ENCODE measurements at places on chromosomes 4 and X.

DNA sequence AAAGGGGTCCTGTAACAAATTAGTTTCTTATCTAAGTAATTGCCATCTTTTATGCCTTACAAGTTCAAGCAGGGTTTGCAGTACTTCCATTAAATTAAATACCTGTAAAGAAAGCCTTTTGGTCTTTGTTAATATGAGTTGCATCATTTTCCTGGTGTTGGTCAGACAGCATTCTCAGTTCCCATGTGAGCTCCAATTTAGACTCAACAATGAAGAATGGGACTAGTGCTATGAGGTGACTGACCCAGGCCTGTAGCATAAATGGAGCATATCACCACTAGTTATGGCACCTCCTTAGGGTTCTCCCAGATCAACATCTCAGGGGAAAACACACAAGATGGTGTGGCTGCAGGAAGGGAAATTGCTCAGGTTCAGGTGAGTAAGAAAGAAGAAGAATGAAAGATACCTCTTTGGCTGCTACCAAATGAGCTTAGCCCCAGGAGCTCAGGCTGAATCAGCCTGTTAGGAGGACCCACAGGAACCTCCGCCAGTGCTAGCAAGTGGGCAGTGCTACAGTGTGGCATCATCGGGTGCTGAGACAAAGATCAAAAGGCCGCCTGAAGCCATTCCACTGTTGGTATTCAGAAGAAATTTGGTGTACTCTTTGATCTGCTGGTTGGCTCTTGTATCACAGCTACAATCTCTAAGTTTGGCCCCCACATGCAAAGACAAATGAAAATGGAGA lies 1.8 kb downstream of the TTC29 start:
- no peak for DNase-seq
- H3K4me3 ChIP-seq, result no peak overlapping the region
- no peak overlapping the region for H3K27ac ChIP-seq
- peaks cover 2% of the 10 kb centered on the region for H3K27me3 ChIP-seq

GRCh38 chr4:186203406-186203805 lies 12.0 kb downstream of the CYP4V2 start:
- H3K4me1 ChIP-seq, result no peaks in the 10 kb centered on the region
- H3K4me3 ChIP-seq, result no peak overlapping the region
- H3K27me3 ChIP-seq, result no peaks in the 10 kb centered on the region
- DNase-seq, result no peak
- no peak overlapping the region for H3K27ac ChIP-seq

GRCh38 chr4:2445571-2445970 lies 23.3 kb upstream of the RNF4 start:
- no peaks in the 10 kb centered on the region for H3K27me3 ChIP-seq
- H3K36me3 ChIP-seq, result no peaks in the 10 kb centered on the region
- no peaks in the 10 kb centered on the region for H3K4me1 ChIP-seq
- no peak overlapping the region for H3K27ac ChIP-seq
- no peak overlapping the region for H3K4me3 ChIP-seq

GRCh38 chrX:2703991-2704369 lies 12.9 kb downstream of the CD99 start:
- peaks cover 74% of the 10 kb centered on the region for H3K4me1 ChIP-seq
- DNase-seq, result no peak
- peak overlapping the region; percentile 99 for H3K27ac ChIP-seq

- DNase-seq, result no peak
- H3K4me1 ChIP-seq, result no peaks in the 10 kb centered on the region
- no peak overlapping the region for H3K4me3 ChIP-seq
- no peak overlapping the region for H3K27ac ChIP-seq
These were observed 177.8 kb upstream of the ATP6AP2 start for GRCh38 chrX:40402831-40403533.

DNA sequence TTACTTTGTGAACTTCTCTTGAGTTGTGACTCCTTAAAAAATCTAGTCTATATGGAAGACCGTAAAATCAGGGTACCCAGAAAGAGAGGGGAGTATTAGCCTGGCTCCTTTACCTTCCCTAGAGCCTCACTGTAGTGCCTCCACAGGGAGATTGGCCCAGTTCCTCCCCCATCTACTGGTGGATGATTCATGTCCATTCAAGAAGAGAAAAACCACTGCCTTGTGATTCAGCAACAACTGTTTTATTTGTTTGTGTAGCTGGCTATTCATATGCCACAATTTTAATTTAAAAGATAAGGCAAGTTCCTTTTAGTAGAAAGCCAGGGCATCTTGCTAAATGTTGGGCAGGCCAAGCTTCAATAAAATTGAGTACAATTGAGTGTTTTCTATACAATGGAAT lies 221.8 kb upstream of the KCNIP4 start:
- H3K27ac ChIP-seq, result no peak overlapping the region
- H3K4me3 ChIP-seq, result no peak overlapping the region
- no peak for DNase-seq
- no peaks in the 10 kb centered on the region for H3K36me3 ChIP-seq

DNA sequence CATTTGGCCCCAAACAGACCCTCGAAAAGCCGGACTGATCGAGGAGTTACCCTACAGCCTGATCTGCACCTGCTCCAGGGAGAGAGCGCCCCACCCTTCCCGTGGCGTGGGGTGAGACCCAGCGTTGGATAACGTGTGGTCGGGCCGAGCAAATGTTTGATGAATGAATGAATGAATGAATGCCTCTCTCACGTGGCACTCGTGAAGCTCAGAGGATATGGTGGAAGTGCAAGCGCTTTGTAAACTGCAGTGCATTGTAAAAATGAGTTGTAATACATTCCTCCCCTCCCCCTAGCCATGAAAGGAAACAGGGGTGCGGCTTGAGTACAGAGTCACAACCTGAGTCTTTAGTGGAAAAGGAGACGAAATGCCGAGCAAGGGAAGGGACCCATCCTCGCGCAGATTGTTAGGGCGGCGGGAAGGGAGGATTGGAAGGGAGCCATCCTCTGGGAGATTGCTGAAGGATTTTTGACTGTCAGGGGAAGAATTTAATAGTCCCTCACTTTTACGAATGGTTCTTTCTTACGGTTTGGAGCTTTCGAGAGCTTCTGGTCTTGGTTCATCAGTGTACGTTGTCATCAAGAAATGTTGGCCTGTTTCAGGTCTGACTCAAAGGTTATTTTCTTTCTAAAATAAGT lies 772 bp upstream of the FBXW7 start:
- peaks cover 24% of the 10 kb centered on the region for H3K4me1 ChIP-seq
- H3K27ac ChIP-seq, result peak overlapping the region; percentile 77
- no peak for DNase-seq
- no peaks in the 10 kb centered on the region for H3K27me3 ChIP-seq
- H3K36me3 ChIP-seq, result peaks cover 4% of the 10 kb centered on the region
- H3K4me3 ChIP-seq, result peak overlapping the region; percentile 83

- H3K27ac ChIP-seq, result no peak overlapping the region
- no peaks in the 10 kb centered on the region for H3K27me3 ChIP-seq
- DNase-seq, result no peak
- no peak overlapping the region for H3K4me3 ChIP-seq
- H3K36me3 ChIP-seq, result no peaks in the 10 kb centered on the region
These were observed 171.7 kb upstream of the SLC4A4 start for GRCh38 chr4:71167083-71167482.

GRCh38 chr4:168118116-168118655 lies 25.8 kb downstream of the ANXA10 start:
- H3K4me3 ChIP-seq, result no peak overlapping the region
- H3K27ac ChIP-seq, result no peak overlapping the region
- H3K36me3 ChIP-seq, result no peaks in the 10 kb centered on the region
- peaks cover 14% of the 10 kb centered on the region for H3K4me1 ChIP-seq
- no peak for DNase-seq
- H3K27me3 ChIP-seq, result no peaks in the 10 kb centered on the region

GRCh38 chr4:110087070-110087708 lies 111.2 kb downstream of the ELOVL6 start:
- no peak overlapping the region for H3K4me3 ChIP-seq
- no peaks in the 10 kb centered on the region for H3K27me3 ChIP-seq
- peak overlapping the region; percentile 97 for H3K27ac ChIP-seq
- no peak for DNase-seq

DNA sequence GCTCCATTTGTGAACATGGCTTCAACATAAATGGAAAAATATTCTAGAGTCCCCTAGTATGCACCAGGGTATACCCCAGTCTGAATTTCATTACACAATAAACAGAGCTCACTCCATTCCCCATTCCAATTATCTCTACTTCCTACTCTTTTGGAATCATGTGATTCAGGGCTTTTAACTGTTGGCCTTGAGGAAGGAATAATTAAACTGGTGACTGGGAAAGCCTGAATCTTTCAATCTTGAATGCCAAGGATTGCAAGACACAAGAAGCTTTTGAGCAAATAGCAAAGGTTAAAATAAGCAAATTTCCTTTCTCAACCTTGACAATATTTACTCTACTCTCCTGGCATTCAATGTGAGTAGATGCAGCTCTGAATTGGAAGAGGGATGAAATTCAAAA lies 77.5 kb upstream of the INPP4B start:
- H3K4me3 ChIP-seq, result no peak overlapping the region
- H3K27ac ChIP-seq, result no peak overlapping the region
- DNase-seq, result no peak
- H3K4me1 ChIP-seq, result no peaks in the 10 kb centered on the region

DNA sequence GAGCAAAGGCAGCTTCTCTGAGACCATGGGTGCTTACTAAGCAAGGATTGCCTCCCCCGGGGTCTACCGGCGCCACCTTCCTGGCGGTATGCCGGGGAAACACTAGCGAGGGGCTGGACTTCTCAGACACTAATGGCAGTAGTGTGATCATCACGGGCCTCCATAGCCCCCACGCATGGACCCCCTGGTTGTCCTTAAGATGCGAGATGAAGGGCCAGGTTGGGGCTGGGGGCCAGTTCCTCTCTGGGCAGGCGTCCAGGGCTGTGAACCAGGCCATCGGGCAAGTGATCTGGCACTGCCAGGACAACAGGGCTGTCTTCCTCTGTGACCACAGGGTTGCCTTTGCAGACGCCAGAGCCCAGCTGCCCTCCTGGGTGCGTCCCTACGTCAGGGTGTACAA lies 60.7 kb downstream of the ALPK1 start:
- H3K4me1 ChIP-seq, result no peaks in the 10 kb centered on the region
- H3K36me3 ChIP-seq, result no peaks in the 10 kb centered on the region
- no peak overlapping the region for H3K4me3 ChIP-seq
- H3K27ac ChIP-seq, result no peak overlapping the region

DNA sequence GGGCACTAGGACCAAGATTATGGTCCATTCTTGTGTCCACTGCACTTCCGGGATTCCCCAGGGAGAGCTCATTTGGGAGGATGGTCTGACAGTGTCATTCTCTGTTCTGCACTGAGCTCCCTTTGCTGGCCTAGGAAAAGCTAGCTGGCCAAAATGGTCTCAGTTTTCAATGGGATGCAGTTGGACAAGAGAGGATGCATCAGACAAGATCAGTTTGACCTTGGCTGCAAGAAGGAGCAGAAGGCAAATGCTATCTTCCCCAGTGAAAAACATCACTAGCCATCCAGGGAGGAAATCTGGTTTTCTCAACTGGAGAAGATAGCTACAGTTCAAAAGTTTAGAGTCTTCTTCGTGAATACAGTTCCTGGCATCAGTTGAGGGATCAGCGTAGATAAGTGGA lies 221.1 kb downstream of the PTTG2 start:
- H3K4me1 ChIP-seq, result peaks cover 25% of the 10 kb centered on the region
- no peaks in the 10 kb centered on the region for H3K36me3 ChIP-seq
- no peak overlapping the region for H3K4me3 ChIP-seq
- H3K27ac ChIP-seq, result peak overlapping the region; percentile 66
- DNase-seq, result no peak

DNA sequence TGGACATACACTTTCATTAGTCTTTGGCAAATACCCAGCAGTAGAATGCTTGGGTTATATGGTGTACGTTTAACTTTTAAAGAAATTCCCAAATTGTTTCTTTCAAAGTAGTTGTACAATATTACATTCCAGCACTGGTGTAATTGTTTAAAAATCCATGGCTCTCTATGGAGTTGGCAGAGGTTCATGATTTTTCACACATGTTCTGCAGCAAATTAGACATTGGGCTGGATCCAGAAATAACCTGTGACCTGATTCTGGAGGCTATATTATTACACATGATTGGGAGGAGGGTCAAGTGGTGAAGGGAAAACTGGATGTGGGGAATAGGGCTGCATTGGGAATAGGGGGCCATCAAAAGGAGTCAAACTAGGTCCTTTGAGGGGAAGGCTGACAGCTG lies 41.9 kb downstream of the MAMLD1 start:
- no peak overlapping the region for H3K4me3 ChIP-seq
- no peaks in the 10 kb centered on the region for H3K4me1 ChIP-seq
- H3K36me3 ChIP-seq, result no peaks in the 10 kb centered on the region

GRCh38 chrX:9604111-9604907 lies 139.5 kb downstream of the TBL1X start:
- no peaks in the 10 kb centered on the region for H3K27me3 ChIP-seq
- DNase-seq, result no peak
- no peak overlapping the region for H3K27ac ChIP-seq
- no peaks in the 10 kb centered on the region for H3K4me1 ChIP-seq
- no peak overlapping the region for H3K4me3 ChIP-seq

- H3K4me1 ChIP-seq, result no peaks in the 10 kb centered on the region
- H3K27ac ChIP-seq, result no peak overlapping the region
- peaks cover 100% of the 10 kb centered on the region for H3K27me3 ChIP-seq
- no peak overlapping the region for H3K4me3 ChIP-seq
These were observed 6.4 kb upstream of the PITX2 start for GRCh38 chr4:110629214-110629754.

DNA sequence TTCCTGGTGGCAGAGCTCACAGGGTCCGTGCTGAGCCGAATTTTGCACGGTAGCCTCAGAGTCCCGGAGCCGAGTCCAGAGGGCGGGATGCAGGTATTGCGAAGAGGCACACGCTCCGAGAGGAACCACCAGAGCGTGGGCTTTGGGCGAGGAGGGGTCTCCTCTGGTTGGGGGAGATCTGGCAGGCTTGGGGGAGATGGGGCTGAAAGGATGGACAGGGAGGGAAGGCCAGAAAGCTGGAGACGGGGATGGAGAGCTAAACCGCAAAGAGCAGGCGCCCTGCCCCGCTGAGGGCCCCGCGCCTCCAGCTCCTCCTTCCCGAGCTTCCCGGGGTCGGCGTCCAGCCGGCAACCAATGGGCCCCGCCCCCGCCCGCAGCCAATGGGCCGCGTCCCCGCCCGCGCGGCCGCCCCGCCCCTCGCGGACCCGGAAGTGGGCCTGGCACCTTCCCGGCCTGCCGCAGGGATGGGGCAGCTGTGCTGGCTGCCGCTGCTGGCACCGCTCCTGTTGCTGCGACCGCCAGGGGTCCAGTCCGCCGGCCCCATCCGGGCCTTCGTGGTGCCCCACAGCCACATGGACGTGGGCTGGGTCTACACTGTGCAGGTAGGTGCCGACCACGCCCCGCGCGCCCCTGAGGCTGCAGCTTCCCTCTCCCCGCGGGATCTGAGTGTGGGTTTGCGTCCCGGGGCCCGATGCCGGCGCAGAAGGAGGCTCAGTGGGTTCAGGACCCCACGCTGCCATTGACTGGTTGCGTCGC lies at the start of gene MAN2B2:
MAN2B2 (plus strand) TSS at position 443 of the 756 bp plus-strand sequence; CDS start at position 465, 22 bp downstream.
- H3K27ac ChIP-seq, result no peak within 1 kb of the TSS
- no peaks in the 10 kb centered on the region for H3K4me1 ChIP-seq
- peak within 1 kb of the TSS; percentile 79 for H3K4me3 ChIP-seq
- peak; percentile 87 for DNase-seq
- H3K36me3 ChIP-seq, result peaks cover 8% of the 10 kb centered on the region

GRCh38 chr4:149370785-149371420 lies 444.7 kb downstream of the IQCM start:
- no peaks in the 10 kb centered on the region for H3K27me3 ChIP-seq
- no peaks in the 10 kb centered on the region for H3K36me3 ChIP-seq
- no peak for DNase-seq
- no peak overlapping the region for H3K27ac ChIP-seq
- H3K4me1 ChIP-seq, result no peaks in the 10 kb centered on the region
